ENCODE measurements at places on chromosomes 12 and 14.

DNA sequence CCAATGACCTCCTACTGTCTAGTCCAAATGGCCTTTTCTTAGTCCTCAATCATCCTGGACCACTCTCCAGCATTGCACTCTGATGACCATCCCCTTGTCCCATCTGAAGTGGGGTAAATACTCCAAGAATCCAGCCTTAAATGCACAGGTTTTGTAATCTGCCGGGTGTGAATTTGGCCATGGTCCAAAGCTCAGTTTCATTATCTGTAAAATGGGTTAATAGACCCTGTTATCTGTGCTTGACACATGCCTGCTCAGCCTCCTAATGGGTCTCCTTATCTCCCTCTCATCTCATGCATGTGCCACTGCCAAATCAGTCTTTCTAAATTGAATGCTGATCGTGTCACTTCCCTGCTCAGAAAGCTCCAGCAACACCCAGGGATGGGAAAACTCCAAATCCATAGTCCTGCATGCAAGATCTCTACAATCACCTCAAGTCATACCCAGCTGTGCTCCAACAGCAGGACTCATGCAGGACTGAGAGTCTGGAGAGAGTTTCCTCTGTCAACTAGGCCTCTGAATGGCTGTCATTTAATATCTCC lies 22.3 kb downstream of the LGR5 start:
- no peak for DNase-seq

DNA sequence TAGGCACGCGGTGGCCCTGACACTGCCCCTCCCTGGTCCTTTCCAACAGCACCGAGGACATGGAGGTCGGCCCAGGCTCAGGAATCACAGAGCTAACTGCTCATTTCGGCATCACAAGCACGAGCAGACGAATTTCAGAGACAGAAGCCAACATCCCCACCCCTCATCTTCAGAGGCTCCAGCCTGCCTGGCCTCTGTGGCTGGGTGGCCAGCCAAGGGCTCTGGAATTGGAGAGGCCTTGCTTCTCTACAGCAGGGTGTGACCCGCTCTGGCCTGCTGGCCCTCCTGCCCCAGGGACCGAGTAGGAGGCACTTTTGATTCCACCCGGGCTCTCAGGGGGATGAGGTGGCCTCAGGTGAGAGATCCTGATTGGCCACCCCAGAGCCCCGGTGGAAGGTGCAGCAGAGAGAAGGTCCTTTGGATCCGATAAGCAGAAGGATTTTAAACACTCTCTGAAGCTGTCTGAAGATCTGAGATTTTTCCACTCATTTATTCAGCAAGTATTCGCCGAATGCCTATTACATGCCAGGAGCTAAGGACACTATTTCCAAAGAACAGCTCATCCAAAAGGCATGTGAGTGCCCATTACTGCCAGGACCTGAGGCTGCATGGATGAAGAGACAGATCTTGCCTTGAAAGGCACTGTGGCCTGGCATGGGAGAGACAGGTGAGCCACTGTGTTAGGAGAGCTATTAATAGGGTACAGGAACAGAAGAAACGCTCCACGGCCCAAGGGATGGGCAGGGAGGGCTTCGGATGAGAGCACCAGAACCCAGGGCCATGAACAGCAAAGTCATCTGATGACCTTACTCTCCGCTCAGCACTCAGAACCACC lies 10.2 kb downstream of the BAG5 start:
- no peak for DNase-seq

DNA sequence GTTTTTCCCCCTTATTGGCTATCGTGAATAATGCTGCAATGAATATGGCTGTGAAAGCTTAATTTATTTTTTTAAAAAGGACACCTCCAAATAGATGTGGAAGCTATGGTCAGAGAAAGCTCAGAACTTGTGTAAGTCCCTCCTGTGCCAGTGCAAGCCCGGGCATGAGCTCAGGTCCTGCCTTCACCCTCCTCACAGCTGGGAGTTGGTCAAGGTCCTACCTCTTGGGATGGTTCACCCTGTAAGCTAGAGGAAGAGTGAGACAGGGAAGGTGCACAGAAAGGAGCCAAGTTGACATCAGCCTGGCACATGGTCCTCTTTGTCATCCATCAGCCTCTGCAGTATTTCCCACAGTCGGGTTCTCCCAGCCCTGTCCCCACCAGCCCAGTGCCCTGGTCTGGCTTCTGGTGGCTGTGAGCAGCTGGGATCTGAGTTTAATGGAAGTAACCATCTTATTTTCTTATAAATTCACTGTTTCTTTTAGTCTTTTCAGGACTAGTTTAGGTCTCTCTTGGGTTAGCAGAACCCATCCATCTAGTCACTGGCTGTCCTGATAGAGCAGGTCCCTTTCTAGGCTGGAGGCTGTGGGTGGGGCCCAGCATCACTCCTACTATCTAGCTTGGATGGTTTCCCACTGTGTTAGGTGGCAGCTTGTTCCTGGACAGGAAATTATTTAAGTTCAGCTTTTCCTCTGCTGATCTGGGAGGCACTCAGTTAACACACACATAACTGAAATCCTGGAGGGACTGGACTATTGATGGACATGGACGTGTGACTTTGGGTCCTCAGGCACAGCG lies 11.8 kb upstream of the PLEKHG3 start:
- DNase-seq: no peak

DNA sequence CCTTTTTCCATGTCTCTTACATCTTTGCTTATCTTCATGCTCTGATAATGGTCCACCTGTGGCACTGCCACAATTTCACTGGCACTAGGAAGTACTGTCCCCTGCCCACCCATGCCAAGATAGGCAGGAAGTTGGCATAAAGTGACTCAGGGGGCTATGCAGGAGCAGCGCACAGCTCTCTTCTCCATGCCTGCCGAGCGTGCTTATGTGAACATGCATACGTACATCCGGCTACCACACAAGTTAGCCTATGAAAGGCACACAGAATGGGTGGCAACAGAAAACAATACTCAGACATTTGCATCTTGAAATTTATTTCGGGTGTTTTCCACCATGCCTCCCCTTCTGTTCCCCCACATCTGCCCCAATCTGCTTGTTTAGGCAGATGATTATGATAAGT lies 174.4 kb upstream of the GZMB start:
- DNase-seq: no peak

GRCh38 chr14:93592786-93593185 lies 162.0 kb downstream of the UNC79 start:
- no peak for DNase-seq

DNA sequence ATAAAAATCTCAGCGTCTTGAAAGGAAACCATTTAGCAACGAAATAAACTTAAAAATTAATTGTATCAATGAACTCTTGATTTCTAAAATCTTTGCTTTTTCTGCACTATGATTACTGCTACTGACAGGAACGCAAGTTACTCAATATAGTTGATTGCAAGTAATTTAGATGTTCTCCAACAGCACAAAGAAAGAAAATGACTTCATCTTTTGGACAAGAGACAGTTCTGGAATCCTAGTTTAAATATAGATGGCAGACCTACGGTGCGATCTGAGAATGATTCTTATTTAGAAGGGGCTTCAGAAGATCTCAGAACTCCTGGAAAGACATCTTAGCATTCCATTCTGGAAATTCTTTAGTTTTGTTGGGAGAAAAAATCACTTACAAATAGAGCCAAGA lies 1.4 kb upstream of the SUDS3 start:
- no peak for DNase-seq

- no peak for DNase-seq
Observed at GRCh38 chr12:40013292-40013691, 92.6 kb downstream of the SLC2A13 start.

DNA sequence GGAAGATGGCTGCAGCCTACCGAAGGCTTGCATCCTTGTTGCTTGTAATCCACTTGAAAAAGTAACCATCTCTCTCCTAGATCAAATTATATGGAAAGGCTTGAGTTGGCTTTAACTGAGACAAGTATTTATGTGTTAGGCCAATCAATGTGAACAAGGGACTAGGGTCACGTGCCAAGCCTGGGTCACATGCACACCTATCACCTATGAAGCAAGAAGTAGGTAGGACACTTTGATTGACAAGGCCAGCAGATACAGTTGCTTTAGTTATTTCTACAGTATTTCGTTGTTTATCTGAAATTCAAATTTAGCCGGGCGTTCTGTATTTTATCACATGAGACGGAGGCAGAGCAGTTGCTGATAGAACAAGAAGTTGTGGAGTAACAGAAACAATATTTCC lies 212.3 kb upstream of the OTX2 start:
- no peak for DNase-seq

DNA sequence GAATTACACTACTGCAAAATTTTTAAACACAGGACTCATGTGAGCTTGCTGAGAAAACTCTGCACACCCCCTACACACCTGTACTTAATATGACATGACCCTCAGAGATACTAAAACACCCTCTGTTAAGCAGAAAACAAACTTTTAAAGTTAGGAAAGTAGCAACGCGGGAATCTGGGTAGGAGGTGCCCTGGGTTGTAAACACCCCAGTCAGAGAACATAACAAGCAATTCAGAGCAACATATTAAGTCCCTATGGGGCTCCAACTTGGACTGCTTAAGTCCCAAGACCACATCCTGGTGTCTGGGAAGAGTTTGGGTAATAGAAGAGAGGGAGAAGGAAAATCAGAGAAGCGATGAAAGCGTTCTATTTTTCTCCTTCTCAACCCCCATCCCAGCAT lies 1.2 kb downstream of the ATF7 start:
- no peak for DNase-seq

- DNase-seq: no peak
Observed at GRCh38 chr14:36721877-36722276, 60.2 kb downstream of the PAX9 start.

DNA sequence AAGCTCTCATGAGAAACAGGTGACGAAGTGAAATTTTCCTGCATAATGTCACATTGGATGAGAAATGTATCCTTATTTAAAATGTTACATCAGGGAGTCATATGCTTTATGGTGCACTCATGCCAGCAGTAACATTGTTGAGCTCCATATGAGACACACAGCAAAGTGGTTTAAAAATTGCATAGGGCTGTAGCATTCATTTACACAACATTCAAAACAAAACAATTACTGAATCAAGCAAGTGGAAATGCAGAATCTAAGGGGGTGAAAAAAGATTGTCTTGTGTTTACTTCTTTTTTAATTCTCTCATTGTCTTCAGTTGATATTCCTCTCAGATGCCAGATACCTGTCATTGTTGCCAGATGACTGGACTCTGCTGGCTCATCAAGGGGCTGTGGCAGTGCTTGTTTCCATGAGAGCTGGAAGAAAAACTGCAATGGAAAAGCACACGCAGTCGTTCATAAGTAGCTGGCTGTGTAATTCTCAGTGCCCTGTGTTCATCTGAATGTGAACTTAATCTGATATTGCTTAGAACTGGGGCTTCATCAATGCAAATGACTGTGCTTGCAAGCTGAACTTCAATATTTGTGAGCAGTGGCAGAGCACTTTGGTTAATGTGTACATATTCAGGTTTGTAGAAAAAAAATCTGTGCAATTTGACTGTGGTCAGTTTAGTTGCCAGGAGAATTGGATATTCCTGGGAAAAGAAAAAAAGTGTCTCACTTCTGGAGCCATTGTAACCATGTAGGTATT lies 305.6 kb downstream of the RAD51B start:
- no peak for DNase-seq

- DNase-seq: no peak
Observed at GRCh38 chr14:59939828-59940227, 19.9 kb downstream of the LRRC9 start.

GRCh38 chr14:102431751-102432150 lies 69.0 kb downstream of the TECPR2 start:
- no peak for DNase-seq

DNA sequence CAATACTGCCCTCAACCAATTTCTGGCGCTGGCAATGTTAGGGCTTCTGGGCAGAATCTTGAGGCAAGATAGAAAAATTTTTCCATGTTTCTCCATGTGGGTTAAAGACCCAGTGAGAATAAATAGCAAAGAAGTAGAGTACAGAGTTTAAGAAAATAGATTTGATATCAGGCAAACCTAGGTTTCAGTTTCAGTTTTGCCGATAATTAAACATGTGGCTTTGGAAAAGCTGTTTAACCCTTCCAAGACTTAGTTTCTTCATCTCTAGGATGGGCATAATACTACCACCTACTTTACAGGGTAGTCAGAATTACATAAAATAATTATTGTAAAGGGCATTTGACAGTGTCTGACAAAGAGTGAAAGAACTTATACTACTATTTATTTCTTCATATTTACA lies 360.4 kb downstream of the PCNX1 start:
- no peak for DNase-seq

GRCh38 chr14:21233457-21234076 lies 35.7 kb downstream of the HNRNPC start:
- no peak for DNase-seq

DNA sequence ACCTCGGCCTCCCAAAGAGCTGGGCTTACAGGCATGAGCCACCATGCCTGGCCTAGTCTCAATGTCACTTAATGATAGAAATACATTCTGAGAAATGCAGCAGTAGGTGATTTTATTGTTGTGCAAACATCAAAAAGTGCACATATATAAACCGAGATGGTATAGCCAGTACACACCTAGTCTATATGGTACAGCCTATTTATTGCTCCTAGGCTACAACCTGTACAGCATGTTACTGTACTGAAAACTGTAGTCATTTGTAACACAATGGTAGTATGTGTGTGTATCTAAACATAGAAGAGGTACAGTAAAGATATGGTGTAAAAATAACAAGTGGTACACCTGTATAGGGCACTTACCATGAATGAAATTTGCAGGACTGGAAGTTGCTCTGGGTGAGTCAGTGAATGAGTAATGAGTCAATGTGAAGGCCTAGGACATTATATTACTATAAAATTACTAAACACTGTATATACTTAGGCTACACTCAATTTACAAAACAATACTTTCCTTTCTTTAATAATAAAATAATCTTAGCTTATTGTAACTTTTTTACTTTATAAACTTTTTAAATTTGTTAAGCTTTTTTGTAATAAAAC lies 166.7 kb upstream of the SYT1 start:
- no peak for DNase-seq

- no peak for DNase-seq
Observed at GRCh38 chr14:68853749-68854148, 60.9 kb upstream of the ZFP36L1 start.
